DMS79 (cell line): ENCODE measurements at places on chromosomes 6 and 20.

- no peak for DNase-seq
Observed at GRCh38 chr20:16411361-16411760, 161.9 kb downstream of the KIF16B start.

DNA sequence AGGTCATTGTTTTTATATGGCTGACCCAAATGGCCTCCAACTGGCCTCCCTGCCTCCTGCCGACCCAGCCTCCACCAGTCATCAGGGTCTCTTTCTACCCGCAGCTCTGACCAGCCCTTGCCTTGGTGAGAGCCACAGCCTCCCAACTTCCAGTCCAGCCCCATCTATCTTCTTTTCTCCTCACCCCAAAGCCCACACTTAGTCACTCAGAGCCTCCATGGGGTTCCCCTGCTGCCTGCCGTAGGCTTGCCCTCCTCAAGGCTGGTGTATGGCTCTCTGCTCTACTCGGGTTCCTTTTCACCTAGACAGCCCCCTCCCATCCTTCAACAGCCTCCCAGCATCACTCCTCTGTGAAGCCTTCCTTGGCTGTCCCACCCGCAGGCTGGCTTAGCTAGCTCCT lies 18.2 kb downstream of the TCF15 start:
- DNase-seq, result no peak

DNA sequence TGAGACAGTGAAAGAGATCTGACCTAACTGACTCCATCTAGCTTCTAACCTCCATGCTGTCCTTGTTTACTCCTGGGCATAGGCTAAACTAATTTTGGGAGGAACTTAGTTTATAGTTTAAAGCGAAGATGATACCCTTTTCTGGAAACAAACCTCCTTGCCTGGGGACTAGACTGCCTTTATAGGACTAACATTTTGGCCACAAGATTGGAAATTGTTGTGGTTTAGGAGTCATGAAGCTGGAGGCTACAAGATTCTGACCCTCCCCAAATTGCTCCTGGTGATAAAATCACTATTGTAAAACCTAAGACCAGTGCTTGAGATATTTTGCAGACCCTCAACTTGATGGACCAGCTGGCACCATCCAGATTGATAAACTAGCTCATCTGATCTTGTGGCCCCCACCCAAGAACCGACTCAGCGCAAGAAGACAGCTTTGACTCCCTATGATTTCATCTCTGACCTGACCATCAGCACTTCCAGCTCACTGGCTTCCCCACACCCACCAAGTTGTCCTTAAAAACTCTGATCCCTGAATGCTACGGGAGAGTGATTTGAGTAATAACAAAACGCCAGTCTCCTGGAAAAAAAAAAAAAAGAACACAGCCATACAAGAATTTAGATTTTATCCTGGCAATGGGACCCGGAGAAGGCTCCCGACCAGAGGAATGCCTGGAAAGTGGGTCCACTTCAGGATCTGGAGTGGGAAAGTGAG lies 63.0 kb downstream of the ABHD12 start:
- DNase-seq, result no peak

GRCh38 chr6:107657755-107658461 lies 166.2 kb downstream of the SCML4 start:
- DNase-seq, result no peak

- DNase-seq, result peak; percentile 83
Observed at GRCh38 chr20:47319517-47320252, 36.8 kb downstream of the ZMYND8 start.

GRCh38 chr6:34169897-34170296 lies 24.0 kb upstream of the GRM4 start:
- DNase-seq, result no peak

GRCh38 chr20:43751167-43752050 lies 24.6 kb upstream of the GTSF1L start:
- DNase-seq, result no peak

DNA sequence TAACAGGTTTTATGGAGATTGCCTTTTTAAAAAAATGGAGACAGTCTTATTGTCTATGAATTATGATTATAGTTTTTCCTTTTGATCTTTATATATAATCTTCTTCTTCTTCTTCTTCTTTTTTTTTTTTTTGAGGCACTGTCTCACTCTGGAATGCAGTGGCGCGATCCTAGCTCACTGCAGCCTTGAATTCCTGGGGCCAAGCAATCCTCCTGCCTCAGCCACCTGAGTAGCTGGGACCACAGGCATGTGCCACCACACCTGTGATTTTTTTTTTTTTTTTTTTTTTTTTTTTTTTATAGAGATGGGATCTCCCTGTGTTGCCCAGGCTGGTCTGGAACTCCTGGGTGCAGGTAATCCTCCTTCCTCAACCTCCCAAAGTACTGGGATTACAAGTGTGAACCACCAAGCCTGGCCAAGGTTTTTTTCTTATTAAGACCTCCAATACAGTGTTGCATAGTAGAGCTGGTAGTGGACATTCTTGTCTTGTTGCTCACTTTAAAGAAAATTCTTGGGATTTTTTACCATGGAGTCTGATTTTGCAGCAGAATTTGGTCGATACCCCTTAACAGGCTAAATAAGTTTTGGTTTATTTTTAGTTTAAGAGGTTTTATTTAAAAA lies 46.5 kb downstream of the STK4 start:
- DNase-seq, result no peak

GRCh38 chr6:108630050-108630714 lies 69.5 kb downstream of the FOXO3 start:
- no peak for DNase-seq

DNA sequence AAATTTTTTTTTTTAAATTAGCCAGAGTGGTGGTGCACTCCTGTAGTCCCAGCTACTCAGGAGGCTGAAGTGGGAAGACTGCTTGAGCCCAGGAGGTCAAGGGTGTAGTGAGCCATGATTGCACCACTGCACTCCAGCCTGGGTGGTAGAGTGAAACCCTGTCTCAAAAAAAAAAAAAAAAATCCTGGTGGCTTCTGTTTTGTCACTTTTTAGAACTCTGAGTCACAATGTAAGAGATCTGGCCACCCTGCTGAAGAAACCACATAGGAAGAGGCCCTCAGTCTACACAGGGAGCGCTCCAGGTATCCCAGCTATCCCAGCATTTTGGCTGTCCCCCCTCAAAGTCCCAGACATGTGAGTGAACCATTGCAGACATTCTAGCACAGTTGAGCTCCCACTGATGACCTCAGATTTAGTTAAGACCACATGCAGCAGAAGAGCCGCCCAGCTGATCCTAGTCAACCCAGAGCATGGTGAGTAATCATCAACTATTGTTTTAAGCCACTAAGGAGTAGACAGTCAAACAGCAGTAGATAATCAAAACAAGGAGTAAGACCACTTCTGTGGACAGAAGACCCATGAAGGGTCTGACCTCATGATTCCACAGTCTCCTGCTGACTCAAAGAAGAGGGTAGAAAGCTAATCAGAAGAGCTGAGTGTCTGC lies 12.7 kb upstream of the ARFGEF2 start:
- DNase-seq, result no peak

GRCh38 chr20:40010483-40010882 lies 678.6 kb downstream of the MAFB start:
- DNase-seq, result no peak

DNA sequence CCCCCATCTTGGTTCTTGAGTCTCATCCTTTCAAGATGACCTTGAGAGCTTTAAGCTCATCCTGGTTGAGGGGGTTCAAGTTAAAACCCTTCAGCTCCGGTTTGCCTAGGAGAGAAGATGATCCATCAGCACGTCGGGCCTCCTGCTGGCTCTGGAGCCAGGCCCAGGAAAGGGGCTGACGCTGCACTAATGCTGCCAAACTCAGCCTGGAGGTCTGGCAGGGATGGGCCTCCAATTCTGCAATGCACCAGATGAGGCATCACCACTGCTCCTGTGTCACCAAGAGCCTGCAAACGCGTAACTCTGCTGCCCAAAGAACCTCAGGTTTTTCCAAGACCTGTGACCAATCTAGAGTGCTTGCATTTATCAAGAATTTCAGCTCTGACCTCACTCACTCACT lies 6.1 kb downstream of the PDRG1 start:
- DNase-seq, result no peak

DNA sequence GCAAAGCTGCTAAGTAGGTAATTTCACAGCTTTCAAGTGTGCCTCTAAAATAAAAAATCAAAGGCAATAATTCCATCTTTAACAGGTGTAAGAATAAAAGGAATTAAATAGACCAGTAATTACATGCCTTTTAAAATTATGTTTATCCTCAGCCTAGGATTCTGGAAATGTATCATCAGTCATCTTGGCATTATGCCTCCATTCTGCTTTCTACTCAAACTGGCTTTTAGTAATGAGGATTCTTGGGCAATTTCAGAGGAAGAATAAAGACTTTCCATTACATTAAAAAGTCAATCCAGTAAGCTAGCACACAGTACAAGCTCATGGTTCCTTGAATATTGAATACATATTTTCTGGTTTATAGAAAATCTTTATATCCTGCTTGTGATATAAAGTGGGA lies 44.7 kb downstream of the GSTA2 start:
- DNase-seq, result no peak

DNA sequence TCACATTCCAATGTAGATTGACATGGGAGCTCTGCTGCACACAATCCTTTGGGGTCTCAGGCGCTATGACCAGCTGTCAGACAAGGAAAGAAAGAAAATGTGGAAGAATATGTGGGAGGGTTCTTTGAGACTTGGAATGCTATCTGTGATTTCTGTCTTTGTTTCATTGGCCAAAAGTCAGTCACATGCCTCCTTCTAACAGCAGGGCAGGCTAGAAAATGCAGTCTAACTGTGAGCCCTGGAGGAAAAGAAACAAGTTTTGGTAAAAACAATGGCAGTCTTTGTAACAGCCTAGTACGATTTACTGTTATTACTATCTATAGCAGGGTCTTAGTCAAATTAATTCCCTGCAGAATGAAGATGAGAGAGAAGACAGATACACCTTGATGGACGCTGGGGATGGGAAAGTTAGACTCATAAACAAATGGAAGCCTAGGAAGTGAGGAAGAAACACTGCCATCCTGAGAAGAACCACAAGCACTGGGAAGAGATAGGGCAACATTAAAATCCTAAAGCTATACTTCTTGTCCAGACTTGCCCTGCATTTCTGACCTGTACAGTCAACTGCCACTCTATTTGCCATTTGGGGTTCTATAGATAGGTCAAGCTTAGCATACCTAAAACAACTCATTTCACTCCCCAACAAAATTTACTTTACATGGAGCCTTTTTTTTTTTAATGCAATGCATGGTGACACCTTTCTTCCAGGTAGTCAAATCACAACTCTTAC lies 833.0 kb downstream of the KIF16B start:
- DNase-seq, result no peak

GRCh38 chr6:106510090-106510970 lies 119.0 kb downstream of the RTN4IP1 start:
- no peak for DNase-seq

DNA sequence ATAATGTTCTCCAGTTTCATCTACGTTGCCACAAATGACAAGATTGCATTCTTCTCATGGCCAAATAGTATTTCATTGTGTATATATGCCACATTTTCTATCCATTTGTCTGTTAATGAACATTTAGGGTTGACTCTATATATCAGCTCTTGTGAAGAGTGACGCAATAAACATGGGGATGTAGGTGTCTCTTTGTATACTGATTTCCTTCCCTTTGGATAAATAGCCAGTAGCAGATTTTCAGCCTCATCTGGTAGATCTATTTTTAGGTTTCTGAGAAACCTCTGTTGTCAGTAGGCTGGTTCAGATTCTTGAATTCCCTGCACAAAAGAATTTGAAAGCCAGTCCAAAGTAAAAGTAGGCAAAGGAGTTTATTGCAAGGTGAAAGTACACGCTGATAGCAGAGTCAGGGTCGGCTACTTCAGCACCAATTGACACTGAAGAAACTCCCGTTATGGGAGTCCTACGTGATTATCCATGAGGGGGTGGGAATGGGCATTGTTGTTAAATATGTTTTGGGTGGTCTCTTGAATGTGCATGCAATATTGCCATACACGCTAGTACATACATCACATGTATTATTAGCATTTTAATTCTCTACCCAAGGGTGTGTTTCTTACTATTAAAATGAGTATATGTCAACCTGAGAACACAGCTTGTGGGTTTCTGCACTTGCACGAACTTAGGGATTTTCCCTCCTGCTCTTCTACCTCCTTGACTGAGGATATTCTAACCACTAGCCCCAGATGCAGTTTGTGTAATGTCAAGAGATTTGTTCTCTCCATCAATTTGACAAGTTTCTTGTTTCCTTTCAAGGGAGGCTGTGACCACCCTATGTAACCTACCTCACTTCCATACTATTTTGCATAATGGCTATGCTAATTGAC lies 14.4 kb upstream of the SLC17A2 start:
- no peak for DNase-seq

- no peak for DNase-seq
Observed at GRCh38 chr6:63352544-63353285, 32.9 kb upstream of the LGSN start.

GRCh38 chr6:140050101-140050995 lies 675.9 kb upstream of the CITED2 start:
- DNase-seq, result no peak

DNA sequence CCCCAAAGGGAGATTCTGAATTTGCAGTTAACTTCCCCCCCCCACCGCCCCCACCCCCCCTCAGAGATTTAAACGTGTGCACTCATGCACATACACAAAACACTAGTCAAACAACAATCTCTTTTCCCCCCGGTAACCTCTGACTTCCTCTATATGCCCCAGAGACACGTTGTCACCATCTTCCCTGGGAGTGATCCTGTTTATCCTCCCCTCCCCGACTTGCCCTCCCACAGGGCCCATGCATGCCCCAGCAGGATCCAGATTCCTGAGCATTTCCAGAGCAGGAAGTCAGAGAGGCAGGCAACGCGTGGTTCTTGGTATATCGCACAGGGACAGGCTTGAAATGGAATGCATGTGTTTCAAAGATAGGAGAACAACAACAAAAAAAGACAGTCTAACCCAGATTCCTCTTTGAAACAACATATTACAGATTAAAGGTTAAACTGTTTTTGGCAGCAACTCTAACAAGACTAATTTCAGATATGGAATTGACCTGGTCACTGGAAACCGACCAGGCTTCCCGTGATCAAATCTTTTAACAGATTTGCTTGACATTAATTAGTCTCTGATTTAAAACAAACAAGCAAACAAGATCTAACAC lies 1.3 kb downstream of the BLCAP start:
- DNase-seq, result no peak

- DNase-seq, result no peak
Observed at GRCh38 chr6:139666284-139666683, 291.8 kb upstream of the CITED2 start.

GRCh38 chr6:164051427-164051826 lies 636.9 kb downstream of the QKI start:
- DNase-seq, result no peak

GRCh38 chr6:52149949-52150348 lies 36.2 kb upstream of the IL17A start:
- DNase-seq, result no peak

DNA sequence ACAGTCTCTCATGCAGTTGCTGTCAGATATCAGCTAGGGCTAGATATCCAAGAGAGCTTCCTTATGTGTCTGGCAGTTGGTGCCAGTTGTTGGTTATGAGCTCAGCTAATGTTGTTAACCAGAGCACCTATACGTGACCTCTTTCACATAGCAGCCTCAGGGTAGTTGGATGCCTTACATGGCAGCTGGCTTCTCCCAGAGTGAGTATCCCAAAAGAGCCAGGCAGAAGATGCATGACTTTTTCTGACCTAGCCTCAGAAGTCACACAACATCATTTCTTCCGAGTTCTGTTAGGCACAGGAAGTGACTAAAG lies 175.7 kb downstream of the VEGFA start:
- DNase-seq, result no peak

GRCh38 chr6:38345586-38345985 lies 294.1 kb downstream of the BTBD9 start:
- DNase-seq, result no peak
